ENCODE measurements at places on chromosomes 7 and 10.

- no peak for DNase-seq
These were observed 4.7 kb upstream of the ARPC1B start for GRCh38 chr7:99369767-99370391.

DNA sequence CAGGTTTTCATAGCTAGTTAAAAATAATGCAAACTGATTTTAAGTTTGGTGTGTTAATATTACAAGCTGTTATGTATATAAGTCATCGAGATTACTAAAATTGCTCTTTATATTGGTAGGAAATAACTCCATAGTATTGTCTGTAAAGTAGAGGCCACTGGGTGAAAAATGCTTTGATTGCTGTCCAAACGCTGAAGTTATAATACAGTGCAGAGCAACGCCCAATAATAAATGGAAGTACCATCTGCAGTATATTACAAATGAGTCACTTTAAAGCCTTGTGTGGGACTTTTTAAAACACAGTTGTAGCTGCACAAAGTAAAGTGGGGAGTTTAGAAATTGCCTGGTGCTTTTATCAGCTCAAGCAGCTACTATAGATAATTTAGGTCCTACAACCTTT, 196.1 kb downstream of the NXPH1 start:
- DNase-seq: no peak

DNA sequence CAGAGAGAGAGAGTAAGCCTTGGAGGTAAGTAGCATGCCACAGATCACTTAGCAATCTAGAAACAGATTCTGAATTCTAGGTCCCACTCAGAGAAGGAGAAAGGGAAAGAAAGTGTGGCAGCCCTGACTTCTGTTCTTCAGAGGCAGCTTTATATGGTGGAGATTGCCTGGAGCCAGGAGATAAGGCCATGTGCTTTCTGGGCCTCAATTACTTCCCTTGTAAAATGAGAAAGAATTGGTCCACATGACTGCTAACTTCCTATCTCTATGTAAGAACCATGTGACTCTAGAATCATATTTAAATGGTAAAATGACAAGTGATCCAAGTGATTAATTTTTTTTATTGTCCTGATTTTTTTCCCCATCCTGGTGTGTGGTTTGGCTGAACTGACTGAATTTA, 64.1 kb downstream of the HHEX start:
- DNase-seq: no peak

DNA sequence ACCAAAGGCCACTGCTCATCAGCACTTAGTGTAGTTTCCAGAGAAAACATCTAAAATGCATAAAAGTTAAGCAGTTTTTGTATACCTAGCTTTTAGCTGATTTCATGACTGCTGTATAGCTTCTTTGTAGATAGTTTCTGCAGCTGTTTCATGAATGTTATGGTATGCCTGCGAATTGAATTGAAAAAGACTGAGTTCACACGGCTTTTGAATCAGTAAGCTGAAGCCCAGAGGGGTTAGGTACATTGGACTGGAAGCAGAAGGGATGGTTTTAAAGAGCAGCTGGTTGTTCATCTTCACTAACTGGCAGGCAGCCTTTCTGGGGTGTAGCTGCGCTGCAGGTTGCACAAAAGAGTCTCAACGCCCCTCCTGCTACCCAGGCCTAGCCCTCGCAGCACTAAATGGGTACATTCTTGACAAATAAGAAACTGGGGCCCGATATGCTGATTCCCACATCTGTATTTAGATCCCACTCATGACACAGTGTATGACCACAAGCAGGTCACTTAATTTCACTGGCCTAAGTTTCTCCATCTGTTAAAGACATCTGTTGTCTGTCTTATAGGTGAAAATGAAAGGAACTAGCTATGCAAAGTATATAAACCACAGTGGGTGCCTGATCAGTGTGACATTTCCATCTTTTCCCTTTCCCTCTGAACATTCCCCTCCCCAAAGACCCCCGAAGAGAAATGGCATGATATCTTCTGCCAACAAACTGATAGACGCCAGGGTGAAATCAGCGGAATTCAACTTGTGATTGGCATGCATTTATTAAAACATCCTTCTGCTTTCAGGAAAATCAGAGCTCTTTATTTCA, 85.9 kb upstream of the AGBL3 start:
- no peak for DNase-seq

DNA sequence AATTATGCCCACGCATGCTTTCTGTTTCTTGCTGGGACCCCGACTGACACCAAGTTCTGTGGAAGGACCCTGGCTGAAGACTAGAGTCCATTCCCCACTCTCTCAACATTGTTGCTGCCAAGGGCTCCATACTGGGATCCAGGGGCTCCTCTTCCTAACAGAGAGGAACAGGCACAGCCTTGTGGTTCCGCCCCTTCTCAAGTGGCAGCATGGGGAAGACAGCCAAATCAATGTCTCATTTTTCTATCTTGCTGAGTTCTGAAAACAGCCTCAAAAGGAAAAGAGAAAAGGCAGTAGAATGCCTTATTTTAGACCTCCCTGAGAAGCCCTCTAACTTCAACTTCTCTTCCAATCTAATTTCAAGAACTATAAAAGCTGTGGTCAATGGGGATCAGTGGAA, 23.7 kb upstream of the LAMB1 start:
- DNase-seq: no peak

DNA sequence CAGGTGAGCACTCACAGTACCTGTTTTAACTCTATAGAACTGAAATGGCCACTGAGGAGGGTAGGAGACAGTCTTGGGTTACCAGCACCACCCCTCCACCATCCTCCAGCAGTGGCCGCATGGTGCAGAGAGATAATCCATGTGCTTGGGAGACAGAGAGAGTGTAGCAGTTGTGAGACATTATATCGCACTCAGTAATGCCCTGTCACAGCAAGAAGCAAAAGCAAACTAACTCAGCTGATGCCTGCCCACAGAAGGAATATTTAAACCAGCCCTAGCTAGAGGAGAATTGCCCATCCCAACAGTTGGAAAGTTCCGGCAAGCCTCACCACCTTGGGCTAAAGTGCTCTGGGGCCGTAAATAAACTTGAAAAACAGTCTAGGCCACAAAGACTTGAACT, 58.8 kb upstream of the HBP1 start:
- no peak for DNase-seq

DNA sequence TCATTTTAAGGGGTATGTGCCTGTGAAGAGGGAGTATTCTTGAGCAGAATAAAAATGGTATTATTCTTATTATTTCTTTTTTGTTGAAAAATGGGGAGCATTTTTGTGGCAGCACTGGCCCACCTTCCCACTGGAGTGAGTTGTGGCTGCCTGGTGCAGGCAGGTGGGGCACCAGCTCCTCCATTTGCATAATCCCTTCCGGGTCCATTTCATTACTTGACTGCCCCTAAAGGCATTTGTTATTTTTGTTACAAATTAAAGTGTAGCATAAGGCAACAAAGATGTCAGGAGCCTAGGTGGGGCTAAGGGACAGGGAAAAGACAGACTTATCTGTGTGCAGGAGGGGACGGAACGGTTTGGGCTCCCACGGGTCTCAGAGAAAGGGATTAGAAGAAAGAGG, 26.8 kb downstream of the GOLGA7B start:
- no peak for DNase-seq

GRCh38 chr7:114928060-114928459, 6.2 kb downstream of the MDFIC start:
- no peak for DNase-seq

DNA sequence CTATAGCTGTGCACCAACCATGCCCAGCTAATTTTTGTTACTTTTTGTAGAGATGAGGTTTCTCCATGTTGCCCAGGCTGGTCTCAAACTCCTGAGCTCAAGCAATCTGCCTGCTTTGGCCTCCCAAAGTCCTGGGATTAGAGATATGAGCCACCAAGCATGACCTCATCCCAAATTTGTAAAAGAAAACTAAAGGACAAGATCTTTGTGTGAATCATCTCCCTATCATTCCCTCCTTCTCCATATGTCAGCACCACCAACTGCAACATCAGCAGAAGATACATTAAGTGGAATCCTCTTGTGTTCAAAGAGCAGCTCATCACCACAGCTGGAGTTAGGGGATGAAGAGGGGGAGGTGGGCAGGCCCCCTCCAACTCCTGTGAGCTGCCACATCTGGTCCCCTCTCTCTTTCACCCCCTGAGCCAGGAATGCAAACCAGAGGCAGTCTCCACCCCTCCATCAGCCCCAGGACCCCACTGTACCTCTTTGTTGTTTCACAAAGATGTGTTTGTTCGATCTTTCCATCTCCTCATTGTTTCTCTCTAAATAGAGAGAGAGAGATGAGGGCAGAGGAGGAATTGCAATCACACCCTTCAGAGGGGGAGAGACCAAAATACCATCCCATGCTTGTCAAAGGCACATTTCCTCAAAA, 47.3 kb upstream of the PIP4K2A start:
- no peak for DNase-seq

DNA sequence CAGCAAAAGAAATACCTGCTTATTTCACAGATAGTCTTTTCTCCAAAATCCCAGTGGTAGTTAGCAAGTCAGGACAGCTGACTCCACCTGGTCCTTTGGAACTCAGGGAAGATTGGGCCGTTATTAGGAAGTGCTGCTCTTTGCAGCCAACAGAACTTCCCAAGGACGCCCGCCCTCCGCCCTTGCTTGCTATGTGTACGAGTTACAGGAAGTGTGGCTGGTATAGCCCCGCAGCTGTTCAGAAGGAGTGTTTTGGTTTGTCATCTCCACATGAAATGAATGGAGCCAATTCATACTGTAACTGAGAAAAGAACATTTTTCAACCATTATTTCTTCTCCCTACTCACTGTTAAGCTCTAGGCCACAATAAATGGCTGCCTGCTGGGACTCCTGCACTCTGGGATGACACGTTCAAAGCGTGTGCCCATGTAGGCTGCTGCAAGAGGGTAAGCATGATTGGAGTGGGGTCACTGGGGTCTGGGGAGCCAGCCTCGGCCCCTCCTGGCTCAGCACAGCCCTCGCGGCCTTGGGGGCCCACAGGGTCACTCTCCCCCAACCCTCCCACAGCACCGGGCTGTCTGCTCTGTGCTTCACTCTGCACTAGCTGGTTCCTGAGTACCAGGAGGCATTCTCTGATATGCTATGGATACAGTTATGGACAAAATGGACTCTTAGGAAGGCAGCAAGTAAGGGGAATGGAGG, 244.0 kb downstream of the EBF3 start:
- no peak for DNase-seq

GRCh38 chr7:5636446-5636835, 145.0 kb downstream of the RNF216 start:
- no peak for DNase-seq

DNA sequence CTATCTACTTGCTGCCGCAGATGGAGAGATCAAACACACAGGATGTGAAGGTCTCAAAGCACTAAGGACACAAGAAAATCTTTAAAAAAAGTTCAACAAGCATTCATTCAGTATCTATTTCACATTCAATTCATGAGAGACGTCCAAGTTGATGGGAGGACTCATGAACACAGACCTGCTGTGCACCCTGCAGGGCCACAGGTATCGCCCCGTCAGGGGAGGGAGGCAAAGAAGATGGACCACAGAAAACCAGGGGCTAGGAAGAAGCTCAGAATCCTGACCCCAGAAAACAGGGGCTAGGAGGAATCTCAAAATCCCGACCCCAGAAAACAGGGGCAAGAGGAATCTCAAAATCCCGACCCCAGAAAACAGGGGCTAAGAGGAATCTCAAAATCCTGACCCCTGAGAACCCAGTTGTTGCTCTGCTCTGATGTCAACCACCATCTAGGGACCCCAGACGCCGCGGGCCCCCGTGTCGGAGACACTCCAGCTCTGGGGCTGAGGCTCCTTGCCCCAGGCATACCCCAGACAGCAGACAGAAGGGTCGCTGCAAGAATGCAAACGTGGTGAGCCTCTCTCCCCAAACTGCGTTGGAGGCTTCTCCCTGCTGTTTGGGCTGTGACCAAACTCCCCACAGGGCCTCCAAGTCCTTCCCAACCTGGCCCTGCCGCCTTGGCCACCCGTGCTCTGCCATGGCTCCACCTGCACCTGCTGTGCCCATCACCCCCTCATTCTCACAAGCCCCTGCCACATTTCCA, 197.6 kb downstream of the DIP2C start:
- DNase-seq: no peak

DNA sequence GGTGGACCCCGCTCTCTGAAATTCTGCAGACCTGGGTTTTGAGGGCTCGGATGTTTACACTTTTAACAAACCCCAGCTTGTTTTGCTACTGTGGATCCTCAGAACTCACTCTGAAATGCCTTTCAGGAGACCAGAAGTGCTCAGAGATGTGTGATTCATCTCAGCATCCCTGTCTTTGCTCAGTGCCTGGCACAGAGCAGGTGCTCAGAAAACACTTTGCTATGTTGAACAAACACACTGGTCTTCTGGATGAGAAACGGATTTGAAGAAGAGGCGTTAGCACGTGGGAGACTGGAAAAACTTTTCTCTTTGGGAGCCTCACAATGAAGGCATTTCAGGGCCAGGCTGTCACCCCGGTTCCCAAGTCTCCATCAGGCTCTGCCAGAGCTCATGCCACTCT, 53.3 kb downstream of the SH3PXD2A start:
- DNase-seq: no peak

GRCh38 chr10:89297791-89298190, 4.1 kb upstream of the IFIT2 start:
- DNase-seq: no peak

GRCh38 chr7:54483523-54483922, 58.7 kb upstream of the VSTM2A start:
- DNase-seq: no peak

GRCh38 chr10:93376372-93377293, 105.5 kb downstream of the MYOF start:
- DNase-seq: no peak

DNA sequence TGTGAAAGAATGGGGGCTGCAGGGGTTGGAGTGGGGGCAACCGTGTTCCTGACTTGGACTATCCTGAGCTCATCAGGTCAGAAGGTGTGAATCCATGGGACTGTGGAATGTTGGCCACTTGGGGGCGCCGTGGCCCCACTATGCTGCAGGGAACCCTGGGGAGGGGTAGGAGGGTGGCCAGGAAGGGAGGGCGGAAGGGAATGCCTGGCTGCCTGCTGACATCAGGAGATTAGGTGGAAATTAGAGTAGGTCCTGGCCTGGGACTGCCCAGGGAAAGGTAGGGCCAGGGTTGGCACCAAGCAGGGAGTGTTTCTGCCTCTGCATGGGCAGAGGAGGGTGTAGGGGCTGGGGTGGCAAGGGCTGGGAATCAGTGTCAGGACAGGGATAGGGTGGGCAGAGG, 65.8 kb upstream of the PRSS58 start:
- no peak for DNase-seq

DNA sequence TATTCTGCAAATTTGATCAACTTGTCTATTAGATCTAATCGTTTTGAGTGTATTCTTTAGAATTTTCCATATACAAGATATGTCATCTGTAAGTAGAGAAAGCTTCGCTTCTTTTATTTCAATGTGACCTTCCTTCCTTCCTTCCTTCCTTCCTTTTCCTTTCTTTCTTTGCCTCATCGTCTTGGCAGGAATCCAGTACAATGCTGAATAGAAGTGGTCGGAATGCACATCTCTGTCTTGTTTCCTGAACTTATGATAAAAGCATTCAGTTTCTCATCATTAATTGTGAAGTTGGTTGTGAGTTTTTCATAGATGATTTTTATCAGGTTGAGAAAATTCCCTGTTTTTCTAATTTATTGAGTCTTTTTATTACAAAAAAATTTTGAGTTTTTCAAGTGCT, 300.7 kb upstream of the ZNF32 start:
- DNase-seq: no peak
